Upper lobe of left lung (tissue), 6 donors: ENCODE measurements at places on chromosomes 1 and 21. TPM values are rescaled to one million over a fixed set of nuclear protein-coding genes. Genes with fewer than 3 reads are reported as not detected.

DNA sequence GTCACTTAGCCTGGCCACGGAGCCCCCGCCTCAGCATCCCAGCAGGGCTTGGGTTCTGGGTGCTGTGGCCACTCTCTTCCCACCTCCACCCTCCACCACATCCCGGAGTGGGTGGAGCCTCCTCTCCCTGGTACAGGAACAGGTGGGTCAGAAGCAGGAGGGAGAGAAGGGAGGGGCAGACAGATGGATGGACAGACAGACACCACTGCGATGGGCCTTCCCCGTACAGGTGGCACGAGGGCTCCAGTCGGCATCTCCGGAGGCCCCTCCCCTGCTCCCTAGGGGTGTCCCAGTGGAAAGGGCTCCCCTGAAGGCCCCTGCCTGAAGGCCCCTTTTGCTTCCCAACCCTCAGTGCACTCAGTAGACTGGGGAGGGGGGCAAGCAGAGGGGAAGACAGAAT, 96.9 kb upstream of the TARDBP start:
- DNase-seq, result no peak

DNA sequence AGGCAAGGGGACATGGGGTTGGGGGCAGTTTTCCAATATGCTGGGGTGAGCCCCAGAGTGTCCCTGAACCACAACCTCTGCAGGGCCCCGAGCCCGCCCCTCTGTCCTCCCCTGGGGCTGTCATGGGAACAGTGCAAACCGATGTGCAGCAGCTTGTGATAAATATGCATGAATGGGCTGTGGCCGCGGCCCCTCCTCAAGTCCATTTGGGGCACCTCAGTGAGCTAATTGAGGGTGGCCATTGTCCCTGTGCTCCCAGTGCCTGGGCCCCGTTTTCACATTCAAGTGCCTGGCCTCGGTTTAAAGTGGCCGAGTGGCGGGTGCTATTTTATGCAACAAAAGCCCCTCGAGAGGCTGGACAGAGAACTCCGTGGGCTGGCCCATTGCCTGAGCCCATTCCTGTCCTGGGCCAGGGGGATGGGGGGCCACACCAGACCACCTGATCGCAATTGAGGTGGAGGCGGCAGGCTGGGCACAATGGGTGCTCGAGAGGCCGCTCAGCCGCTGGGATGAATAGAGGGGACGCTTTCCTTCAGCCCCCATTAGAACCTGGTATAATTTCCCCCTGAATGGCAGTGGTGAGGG, 193.7 kb downstream of the FOXD2 start:
- peak; percentile 36 for DNase-seq

GRCh38 chr21:45981151-45982091, at the start of gene COL6A1:
Gene COL6A1 (plus strand): TSS chr21:45981770. CDS start chr21:45981851, 81 bp downstream.
- peak; percentile 68 for DNase-seq

GRCh38 chr1:34653110-34653509, 101.7 kb upstream of the GJB5 start:
- no peak for DNase-seq

C1orf159 gene
- total RNA-seq, result 13.7 TPM

MIXL1 gene
- total RNA-seq, result not detected

- DNase-seq, result no peak
Observed at GRCh38 chr1:231357187-231357772, 19.2 kb downstream of the SPRTN start.

HP1BP3 gene
- total RNA-seq, result 731 TPM

DNA sequence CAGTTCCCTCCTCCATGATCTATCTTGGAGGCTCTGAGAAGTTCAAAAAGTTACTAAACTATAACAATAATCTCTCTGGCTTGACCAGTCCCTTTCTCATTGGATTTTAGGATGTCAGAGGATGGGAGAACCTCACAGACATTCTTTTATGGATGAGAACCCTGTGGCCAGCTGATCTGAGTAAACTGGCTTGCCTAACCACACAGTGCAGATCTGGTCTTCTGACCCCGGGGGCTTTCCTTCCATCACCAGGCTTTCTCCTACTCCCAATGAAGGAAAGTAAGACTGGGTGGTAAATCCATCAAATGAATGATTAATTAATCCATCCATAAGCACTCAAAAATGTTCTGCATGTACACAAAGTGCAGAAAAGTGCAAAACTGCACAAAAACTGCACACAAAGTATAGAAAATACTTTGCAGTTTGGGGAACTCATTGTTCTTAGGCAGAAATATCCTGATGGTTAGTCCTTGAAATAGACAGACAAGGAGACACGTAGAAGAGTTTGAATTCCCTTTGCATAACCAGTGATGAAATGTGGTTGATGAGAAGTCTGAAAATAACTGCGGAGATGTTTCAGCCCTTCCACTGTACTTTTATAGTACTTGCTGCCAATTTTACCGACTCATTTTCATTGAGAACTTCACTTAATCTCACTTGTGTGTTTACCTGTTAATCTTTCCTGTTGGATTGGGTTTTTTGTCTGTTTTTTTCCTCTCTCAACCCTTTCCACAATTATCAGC, 2.5 kb upstream of the F3 start:
- no peak for DNase-seq

SMIM1 gene
- total RNA-seq, result 16.1 TPM

BATF3 gene
- 9.3 TPM for total RNA-seq

- no peak for DNase-seq
Observed at GRCh38 chr1:94530373-94530878, 11.1 kb downstream of the F3 start.

RIPK4 gene
- 18.6 TPM for total RNA-seq

- DNase-seq, result no peak
Observed at GRCh38 chr1:109850194-109850593, 60.5 kb upstream of the CSF1 start.

DNA sequence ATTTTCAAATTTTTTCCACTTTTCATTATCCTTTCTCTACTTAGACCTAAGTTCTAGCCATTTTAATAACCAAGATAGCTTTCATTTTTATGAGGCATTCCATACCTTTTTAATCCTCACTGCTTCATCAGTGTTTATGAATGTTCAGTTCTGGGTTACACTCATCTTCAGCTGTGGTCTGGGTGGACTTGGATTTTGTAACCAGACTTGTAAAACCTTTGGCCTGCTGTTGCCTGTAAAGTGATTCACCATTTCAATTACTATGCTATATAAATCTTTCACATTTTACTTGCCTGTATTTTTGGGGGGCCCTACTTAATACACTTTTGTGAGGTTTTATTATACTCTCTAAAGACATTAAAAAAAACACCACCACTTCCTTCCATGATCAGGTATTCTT, 46.2 kb downstream of the USP25 start:
- DNase-seq, result no peak

DNA sequence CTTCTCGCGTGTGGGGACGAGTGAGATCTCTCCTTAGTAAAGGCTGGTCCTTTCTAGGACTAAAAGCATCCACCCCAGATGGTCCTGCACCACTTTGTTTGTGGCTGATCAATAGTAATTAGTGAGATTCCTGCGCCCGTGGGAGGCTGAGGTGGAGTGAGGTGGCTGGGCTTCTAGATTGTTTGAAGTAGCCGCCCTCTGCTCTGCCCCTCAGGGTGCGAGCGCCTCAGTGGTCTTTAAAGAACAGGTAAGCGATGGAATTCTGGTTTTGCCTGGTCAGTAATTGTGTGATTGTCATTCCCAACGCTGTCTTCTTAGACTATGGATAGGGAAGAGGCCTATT, 20.7 kb downstream of the PEX14 start:
- no peak for DNase-seq

DNA sequence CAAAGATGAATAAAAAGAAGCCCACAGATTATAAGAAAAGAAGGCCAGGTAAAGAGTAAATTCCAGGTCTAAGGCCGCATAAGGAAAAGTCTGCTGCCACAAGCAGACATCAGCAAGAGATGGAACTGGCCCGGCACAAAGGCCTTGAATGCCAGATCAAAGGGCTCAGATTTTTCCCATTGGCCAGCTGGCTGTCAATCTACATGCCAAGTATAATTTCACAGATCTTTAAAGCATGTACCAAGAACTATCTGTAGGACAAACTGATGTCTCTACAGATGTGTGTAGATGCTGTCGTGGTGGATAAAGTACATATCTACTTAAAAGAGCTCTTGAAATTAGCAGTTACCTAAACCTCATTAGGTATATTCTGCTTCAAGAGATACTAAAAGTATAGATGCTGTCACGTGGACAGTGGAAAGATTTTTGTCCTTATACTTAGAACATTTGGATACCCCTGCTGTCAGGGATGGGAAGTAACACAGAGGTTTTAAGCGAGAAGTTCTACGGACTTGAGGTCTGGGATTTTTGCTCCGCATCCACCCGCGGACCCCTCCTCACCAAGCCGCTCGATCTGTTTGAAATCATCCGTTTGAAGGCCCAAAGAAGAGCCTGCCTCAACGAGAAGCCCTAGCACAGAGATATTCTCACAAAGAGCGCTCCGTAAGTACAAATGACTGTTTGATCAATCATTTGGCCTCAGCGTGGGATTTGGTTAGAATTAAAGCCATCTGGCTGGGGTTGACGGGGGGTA, 10.1 kb downstream of the GLIS1 start:
- DNase-seq, result no peak

APOBEC4 gene
- 0.33 TPM for total RNA-seq

WDR3 gene
- total RNA-seq, result 3.1 TPM

DNA sequence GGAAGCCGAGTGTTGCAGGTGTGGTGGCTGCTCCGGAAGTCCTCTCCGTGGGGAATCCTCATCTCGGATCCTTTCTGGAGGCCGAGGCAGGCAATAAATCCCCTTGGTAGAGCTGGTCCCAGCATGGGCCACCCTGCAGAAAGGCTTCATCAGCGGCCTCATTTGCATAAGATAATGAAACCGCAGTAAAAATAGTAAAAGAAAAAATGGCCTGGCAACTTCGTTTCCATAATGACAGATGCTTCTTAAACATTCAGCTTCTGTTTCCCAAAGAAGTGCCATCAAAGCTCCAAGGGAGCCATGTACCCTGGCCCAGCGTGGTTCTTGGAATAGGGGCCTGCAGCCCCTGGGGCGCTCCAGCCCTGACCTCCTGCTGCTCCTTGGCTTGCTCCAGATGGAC, 244.1 kb downstream of the GRIK3 start:
- DNase-seq, result no peak

GRCh38 chr1:23563003-23563402, 3.7 kb upstream of the ID3 start:
- no peak for DNase-seq

- DNase-seq, result no peak
Observed at GRCh38 chr1:150622303-150622975, 7.0 kb downstream of the ENSA start.

UBASH3A gene
- 1.5 TPM for total RNA-seq

- peak; percentile 89 for DNase-seq
Observed at GRCh38 chr1:36323636-36324352, at the start of gene EVA1B. Gene EVA1B (minus strand): TSS chr1:36323645. CDS start chr1:36323037, 608 bp downstream.

DNA sequence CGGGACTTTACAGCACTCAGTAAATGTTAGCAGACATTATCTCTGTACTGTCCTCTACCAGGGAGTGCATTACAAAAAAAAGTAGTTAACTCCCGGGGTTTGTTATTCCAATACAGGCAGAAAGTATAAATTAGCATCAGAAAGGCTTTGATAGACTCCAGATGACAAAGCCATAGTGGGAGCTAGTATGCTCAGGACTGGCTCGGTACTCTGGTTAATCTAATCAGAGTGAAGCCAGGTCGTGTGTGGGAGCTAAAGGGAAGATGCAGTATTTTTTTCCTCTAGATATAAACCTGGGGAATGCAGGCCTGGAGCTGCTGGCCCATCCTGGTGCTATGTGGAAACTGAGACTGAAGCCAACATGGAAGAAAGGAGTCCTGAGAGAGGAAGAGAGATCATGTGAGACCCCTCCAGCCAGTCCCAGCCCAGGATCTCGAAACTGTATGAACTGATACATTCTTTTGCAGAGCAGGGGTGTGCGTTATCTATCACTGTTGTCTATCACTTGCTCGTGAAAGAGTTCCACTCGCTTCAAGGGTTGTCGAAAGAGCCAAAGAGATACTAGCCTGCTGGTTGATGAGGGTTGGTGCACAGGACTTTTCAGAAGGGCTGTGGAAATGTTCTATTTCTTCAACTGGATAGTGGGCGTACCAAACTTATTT, 125.8 kb downstream of the PLPP3 start:
- DNase-seq, result no peak

DNA sequence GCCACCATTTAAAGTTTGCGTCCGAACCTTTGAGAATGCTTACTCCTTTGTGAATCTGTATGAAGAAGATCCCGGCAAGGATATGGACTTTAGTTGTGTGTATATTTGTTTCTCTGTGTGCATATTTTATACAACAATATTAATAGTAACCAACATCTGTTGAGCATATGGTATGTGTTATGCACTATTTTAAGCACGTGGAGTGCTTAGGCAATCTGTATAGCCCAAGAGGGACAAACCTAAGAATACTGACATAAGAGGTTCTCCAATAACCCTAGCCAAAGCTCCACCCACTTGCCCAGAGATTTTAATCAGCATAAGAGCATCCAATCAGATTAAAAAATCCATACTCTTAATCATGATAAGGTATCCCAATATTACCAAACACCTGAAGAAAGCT, 92.7 kb downstream of the MAB21L3 start:
- no peak for DNase-seq

- no peak for DNase-seq
Observed at GRCh38 chr1:75671708-75672107, 52.8 kb upstream of the ACADM start.

- DNase-seq, result no peak
Observed at GRCh38 chr1:89602871-89603404, 30.0 kb upstream of the LRRC8C start.

DNA sequence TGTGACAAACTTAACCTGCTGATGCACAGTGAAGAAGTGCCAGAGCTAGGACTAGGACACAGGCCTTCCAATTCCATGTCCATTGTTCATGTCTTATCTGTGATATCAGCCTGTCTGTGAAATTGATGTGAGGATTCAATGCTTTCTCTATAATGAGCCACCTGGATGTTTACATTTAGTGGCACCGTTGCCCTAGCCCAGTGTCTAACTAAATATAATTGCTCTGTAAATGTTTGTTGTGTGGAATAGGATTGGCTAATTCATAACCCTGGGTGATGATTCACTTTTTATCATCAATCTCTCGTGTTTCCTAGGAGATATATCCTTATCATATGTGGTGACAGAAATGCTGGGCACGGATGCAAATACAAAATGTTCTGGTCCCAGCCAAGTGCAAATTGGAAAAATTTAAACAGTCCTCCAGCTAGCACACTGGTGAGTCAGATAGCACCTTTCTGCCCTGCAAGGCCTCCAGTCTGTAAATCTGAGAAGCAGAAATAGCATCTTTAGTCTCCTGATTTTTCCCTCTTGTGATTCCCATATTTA, 46.9 kb upstream of the GNG12 start:
- DNase-seq, result no peak

GRCh38 chr1:214216021-214216420, 64.9 kb upstream of the SMYD2 start:
- DNase-seq, result no peak

DNA sequence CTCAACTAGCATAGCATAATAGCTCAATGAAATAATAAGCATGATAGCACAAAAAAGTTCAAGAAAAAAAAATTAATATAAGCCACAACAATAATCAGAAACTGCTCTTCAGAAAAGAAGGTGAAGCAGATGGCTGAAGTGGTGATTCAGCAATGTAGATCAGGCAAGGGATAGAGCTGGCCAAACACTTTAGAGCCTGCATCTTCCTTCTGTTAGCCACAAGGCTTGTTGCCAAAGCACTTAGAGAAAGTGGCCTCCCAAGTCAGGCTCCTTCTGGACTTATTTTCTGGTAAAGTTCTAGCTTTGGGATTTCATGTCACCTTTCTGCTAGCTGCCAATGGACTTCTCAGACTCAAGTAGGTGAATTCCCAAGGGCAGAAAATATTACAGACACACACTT, 60.3 kb upstream of the C1orf87 start:
- peak; percentile 51 for DNase-seq

KDF1 gene
- total RNA-seq, result 7.7 TPM
